ENCODE measurements at places on chromosomes 3 and 15. TPM values are rescaled to one million over a fixed set of nuclear protein-coding genes. Genes with fewer than 3 reads are reported as not detected.

The C3orf85 gene
- total RNA-seq: not detected

The KLHL40 gene
- not detected for total RNA-seq

The ADGRG7 gene
- total RNA-seq: not detected

GRCh38 chr15:35243758-35244157 is 158.7 kb upstream of the NANOGP8 start:
- no peak for DNase-seq

GRCh38 chr15:85879334-85880163 is 84.8 kb upstream of the KLHL25 start:
- DNase-seq: no peak
